ENCODE measurements at places on chromosomes 5 and 9.

GRCh38 chr9:113578882-113579282 is 115.4 kb downstream of the RGS3 start:
- DNase-seq, result peak; percentile 84

DNA sequence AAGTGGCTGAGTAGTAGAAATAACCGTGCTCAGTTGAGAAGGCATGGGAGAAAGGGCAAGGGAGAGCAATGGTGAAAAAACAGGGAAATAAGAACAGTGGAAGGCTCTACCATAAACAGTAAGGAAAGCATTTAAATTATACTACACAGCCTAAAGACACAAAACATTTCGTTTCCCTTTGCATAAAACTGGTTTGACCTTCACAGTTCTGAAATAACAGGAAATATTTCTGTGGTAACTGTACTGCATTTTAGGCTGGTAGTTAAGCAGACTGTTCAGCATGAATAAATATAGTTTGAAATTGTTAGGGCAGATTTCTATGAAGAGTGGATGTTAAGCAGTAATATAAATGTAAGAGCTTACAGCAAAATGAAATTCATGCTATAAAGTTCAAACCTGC is 147.5 kb downstream of the CSNK1G3 start:
- DNase-seq, result no peak

- no peak for DNase-seq
These were observed 174.3 kb downstream of the CDH12 start for GRCh38 chr5:22678886-22679285.

- DNase-seq, result no peak
These were observed 131.7 kb upstream of the TARS1 start for GRCh38 chr5:33309068-33309467.

GRCh38 chr9:125548141-125548540 is 158.9 kb downstream of the MAPKAP1 start:
- no peak for DNase-seq

- DNase-seq, result no peak
These were observed 76.6 kb upstream of the NTRK2 start for GRCh38 chr9:84592918-84593317.

GRCh38 chr5:133423618-133424282 is 188.6 kb downstream of the FSTL4 start:
- peak; percentile 83 for DNase-seq

DNA sequence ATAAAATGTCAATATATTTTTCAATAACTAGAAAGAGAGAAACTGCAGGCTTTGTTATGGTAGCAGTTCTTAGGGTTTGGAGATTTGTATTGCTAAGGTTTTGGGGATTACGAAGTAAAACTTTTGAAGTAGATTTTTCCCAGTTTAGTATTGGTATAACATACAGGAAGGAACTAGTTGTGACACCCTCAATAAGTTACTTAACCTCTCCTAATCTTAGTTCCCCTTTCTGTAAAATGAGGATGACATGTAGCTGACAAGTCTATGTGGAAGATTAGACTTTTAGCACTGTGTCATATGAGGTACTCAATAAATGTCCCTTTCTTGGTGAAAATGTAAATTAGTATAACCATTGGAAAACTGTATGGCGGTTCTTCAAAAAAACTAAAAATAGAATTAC is 73.4 kb upstream of the ATG10 start:
- no peak for DNase-seq

- DNase-seq, result no peak
These were observed 278.3 kb upstream of the DMRT1 start for GRCh38 chr9:563200-563599.

- no peak for DNase-seq
These were observed 62.8 kb upstream of the STC2 start for GRCh38 chr5:173391031-173391430.

- no peak for DNase-seq
These were observed 26.7 kb upstream of the SEC16A start for GRCh38 chr9:136509549-136509948.

DNA sequence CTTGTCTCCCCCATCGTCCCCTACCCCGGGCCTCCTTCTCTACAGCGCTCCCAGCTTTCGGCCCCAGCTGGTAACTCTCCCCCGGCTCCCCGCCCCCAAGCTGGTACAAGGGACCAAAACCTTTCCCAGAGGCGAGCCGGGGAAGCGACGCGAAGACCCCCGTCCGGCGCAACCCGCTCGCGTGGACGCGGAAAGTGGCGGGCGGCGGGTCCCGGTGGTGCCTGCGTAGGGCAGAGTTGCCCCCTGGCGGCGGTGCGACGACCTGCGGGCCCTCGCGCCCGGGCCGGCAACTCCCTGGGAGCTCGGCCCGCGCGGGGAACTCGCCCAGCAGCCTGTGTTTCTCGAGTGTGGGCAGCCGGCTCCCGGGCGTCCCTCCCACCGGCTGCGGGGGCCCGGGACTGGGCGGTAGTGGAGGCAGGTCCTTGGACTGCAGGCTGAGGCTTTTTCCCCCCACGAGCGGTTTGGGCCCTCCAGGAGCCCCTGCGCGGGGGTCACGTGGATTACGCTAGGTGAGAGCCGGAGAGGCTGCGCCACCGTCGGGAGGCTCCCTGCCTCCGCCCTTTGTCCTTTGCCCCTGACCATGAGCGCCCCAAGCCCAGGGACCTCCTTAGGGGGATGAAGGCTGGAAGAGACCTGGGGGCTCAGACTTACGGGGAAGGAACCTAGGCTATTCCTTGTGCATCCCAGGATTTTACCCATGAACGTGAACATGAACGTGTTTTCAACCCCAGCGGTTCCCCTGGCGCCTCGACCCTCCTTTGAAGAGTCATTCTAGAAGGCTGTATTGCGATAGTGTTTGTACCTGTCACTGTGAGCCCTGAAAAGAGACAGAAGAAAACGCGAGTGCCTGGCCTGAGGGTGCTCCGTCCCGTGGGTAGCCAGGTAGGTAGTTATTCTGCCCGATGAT is 2.9 kb upstream of the FOXD1 start:
- peak; percentile 81 for DNase-seq

DNA sequence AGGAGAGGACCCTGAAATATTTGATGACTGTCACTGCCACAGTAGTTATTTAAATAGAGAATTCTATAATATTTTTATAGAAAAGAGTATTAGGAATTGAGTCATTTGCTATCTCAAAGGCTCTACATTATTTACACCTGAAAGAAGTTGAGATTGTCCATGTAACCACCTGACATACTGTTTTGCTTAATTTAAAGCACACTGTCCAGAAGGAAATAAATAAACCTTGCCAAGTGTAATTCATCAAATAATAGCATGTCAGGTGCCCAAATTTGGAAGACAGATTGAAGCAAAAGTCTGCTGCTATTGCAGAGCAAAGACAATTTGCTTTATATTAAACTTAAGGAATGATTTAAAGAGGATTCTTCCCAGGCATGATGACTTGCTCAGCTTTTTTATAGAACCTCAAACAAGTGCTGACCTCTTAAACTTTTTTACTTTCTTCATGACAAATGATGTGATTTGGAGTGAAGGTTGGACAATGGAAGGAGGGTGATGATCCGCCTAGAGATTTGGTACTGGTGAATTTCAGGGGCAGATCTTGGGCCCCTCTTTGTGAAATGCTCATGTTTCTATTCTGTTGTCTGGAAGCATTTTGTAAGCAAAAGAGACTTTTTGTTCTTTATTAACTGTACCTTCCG is 65.0 kb downstream of the DAPK1 start:
- no peak for DNase-seq

GRCh38 chr5:66680804-66681203 is 84.6 kb downstream of the MAST4 start:
- DNase-seq, result no peak

DNA sequence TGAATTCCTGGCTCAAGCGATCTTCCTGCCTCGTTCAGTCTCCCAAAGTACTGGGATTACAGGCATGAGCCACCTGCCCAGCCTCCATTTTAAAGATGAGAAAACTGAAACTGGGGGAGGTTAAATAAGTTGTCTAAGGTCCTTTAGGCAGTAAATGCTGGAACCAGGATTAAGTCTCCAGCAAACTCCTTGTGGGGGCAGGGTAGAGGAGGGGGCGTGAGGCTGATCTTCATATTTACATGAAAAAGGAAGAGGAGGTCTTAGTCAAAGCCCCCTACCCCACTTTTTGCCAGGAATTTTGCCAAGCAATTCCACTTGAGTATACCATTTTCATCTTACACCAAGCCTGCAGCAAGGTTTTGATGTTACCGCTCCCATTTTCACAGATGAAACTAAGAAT is 76.6 kb upstream of the NR4A3 start:
- no peak for DNase-seq

DNA sequence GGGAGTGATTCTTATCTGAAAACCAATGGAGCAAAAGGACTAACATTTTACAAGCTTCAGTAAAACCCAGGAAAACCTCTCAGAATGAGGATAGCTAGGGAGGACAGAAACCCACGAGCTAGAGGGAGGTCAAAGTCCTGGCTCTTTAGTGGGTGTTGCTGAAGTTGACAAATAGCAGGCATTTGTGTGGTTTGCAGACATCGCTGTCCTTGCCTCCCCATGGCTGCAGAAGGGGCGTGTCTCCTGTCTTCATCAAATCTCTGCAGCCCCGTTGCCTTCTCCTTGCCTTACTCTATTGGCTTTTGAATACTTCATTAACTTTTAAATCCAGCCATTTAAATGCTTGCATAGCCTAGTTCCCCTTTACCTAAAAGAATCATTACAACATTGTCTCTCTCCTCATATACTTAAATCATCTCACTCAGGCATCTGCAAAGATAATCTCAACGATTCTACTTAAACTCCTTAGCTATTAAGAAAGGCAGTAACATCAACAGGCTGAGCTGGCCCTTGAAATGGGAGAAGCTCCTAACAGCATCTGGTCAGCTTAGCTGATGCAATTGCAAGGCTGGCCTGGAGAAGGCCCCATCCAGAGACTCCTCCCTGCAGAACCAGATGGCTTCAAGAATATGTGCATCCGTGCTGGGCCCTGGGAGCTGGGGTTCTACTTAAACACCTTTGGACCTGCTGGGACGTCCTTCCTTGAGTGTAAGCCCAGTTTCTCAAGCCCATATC is 152.8 kb upstream of the TAS2R1 start:
- DNase-seq, result no peak

DNA sequence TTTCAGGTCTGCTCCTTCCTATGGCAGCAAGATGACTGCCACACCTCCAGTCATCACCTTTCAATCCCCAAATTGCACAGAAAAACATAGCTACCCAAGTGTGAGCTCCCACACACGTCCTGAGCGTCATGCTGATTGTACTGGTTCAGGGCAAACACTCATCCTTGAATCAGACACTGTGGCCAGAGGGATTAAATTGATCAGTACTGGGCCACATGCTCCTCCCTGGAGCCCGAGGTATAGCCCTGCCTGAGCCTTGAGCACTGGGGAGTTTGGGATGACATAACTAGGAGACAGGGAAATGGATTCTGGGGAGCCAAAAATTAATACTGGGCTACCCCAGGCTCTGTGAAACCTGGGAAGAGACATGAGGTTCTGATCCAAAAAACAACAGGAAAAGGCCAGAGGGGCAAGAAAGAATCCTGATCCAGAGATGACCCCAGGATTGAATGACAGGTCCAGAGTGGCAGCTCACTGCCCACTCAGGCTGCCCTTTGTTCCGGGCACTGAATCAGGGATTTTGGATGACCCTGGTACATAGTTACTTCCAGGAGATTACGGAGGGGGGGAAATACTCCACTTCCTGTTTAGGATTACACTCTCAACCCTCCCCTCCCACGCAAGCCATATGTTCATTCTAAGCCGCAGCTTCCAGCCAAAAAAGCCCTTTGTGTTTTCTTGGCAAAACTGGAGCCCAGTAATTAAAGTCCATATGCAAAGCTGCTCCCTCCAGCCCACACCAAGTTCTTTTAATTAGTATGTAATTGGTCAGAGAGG is 141.6 kb upstream of the SPRY4 start:
- DNase-seq, result no peak

- DNase-seq, result no peak
These were observed 200.5 kb downstream of the DRD1 start for GRCh38 chr5:175243441-175243840.

DNA sequence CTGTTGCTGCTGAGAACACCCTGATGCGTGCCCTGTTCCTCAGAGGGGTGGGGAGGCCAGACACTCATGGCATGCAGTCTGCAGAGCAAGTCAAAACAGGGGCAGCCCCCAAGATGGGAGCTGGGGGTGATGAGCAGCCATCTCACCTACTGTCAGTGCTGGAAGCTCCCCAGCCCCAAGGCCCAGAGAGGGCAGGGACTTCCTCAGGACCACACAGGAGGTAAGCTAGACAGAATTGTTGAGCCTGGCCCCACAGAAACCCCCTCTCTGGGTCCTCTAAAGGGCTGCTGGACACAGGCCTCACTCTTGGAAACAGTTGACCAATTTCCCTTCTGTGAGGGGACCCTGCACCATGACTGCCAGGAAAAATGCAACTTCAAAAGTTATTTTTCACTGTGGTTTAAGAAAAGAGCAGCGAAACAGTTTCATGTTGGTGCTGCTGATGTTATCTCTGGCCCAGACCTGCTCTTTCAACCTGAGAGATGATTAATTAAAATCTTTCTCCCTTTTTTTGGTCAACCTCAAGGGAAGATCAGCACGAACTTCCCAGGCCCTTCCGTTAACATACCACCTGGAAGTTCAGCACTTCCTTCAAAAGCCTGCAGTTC is 9.6 kb downstream of the CSF2 start:
- peak; percentile 68 for DNase-seq

DNA sequence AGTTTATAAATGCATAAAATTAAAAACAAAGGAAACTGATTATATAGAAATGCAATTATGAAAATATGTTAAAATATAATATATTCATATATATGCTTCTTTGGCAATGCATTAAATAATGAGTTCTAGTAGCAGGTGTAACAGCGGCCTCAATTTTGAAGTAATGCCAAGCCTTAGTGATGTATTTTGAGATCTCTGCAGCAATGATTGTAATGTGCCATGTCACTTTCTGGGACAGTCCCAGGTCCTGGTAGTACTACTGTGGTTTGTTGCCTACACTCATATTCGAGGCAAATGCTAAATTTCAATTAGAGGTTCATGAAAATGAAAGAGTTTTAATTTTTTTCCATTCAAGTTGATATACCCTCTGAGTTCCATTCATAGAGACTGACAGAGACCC is 75.8 kb upstream of the ORM1 start:
- no peak for DNase-seq

DNA sequence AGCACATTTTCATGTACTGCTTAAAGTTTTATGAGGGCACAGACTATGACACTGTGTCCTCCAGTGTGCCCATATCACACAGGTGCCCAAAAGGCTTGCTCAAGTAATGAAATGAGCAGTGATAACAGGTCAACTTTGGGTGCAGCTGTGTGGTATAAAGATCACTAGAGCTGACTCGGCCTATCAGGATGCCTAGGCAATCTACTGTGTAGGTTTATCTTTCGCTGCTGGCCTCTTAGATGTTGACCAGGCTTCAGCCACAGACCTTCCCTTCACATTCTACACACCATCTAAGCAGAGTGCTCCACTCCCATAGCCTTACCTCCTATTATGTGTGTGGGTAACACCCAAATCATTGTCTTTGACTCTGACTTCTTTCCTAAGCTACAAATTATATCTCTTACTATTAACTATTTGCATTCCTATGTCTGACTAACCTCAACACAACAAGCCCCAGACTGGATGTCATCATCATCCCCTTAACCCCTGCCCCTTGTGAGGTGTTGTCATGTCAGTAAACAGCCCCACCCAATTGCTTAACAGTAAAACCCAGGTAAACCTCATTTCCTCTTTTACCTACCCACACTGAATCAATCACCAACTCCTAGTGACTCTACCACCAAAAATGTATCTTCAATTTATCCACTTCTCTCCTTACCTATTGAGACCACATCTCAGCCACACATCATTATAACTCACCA is 2.5 kb downstream of the SREK1IP1 start:
- no peak for DNase-seq

- no peak for DNase-seq
These were observed 121.1 kb upstream of the GNA14 start for GRCh38 chr9:77769246-77769645.

- DNase-seq, result no peak
These were observed 831 bp upstream of the SHROOM1 start for GRCh38 chr5:132831095-132831860.

- no peak for DNase-seq
These were observed 174.0 kb downstream of the FGF18 start for GRCh38 chr5:171593401-171593800.
